ENCODE measurements at places on chromosomes 7 and 10. TPM values are rescaled to one million over a fixed set of nuclear protein-coding genes. Genes with fewer than 3 reads are reported as not detected.

DNA sequence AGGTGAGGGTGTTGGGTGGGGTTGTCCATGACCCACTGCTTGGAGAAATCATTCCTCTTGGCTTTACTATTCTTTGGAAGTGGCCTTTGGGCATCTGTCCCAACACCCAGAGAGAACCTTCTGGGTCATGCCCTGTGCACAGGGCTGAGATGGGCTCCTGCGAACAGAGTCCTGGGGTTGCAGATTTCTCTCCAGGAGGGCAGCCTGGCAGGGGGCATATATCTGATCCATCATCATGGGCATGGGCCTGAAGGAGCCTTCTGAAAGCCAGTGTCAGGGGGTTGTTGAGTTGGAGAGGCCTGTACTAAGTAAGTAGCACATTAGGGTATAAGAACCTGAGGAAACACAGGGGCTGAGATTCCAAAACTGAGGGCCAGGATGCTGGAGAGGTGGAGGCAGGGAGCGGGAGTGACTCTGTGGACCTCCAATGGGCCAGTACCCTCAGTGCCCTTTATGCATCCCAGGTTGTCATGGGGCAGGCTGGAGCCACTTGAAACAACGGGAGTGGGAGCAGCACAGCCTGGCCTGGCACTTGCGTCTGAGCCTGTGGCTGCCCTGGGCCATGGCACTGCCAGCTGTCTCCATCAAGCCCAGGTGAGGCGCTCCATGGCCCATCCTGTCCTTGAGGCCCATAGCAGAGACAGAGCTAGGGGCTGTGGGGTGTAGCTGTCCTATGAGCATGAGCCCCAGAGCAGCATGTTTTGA is 203.7 kb downstream of the GRID1 start:
- DNase-seq = no peak

DNA sequence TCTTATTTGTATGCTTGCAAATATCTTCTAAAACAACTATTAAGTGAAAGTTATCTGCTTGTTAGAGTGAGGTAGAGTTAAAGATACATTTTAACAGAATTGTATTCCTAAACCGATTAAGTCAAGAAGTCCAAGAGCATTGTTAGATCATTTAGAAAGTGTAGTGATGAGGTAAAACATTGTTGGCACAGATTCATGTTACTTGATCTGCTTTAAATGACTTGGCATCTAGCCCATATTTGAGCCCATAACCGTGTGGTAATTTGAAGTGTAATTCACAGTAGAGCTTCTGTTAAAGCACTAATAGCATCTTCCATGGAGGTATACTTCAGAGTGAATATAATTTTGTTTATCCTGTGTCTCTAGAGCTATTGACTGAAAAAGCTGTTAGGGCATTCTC is 62.1 kb downstream of the PTEN start:
- no peak for DNase-seq

GRCh38 chr10:89548673-89549072 is 13.3 kb upstream of the SLC16A12 start:
- no peak for DNase-seq

GRCh38 chr10:6351495-6351894 is 148.8 kb downstream of the PFKFB3 start:
- DNase-seq = no peak

- DNase-seq = no peak
Observed at GRCh38 chr7:7819442-7820247, 101.2 kb upstream of the RPA3 start.

GRCh38 chr10:16788125-16788524 is 29.1 kb downstream of the RSU1 start:
- no peak for DNase-seq

- DNase-seq = no peak
Observed at GRCh38 chr10:132988988-132989387, 46.6 kb upstream of the CFAP46 start.

GRCh38 chr7:138377306-138377705 is 82.8 kb upstream of the TRIM24 start:
- no peak for DNase-seq

DNA sequence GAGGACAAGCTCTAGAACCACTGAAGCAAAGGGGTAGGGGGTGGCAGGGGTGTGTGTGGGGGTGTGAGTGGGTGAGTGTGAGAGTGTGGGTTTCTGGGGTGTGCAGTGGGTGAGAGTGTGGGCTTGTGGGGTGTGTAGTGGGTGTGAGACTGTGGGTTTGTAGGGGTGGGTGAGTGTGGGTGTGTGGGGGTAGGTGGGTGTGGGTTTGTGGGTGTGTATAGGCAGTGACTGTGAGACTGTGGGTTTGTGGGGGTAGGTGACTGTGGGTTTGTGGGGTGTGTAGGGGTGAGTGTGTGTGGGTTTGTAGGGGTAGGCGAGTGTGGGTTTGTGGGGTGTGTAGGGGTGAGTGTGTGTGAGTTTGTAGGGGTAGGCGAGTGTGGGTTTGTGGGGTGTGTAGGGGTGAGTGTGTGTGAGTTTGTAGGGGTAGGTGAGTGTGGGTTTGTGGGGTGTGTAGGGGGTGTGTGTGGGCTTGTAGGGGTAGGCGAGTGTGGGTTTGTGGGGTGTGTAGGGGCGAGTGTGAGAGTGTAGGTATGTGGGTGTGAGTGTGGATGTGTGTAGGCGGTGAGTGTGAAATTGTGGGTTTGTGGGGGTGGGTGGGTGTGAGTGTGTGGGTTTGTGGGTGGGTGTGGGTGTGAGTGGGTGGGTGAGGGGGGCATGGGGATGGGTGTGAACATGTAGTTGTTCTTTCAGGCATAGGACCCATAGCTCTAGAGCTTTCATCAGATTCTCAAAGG is 8.8 kb downstream of the NOS3 start:
- DNase-seq = no peak

GRCh38 chr10:112631501-112632400 is 184.7 kb downstream of the VTI1A start:
- DNase-seq = no peak

The SUN3 gene
- polyA plus RNA-seq = not detected

The GRID2IP gene
- not detected for polyA plus RNA-seq

The WDFY4 gene
- not detected for polyA plus RNA-seq

The CRYGN gene
- polyA plus RNA-seq = not detected

The REEP3 gene
- polyA plus RNA-seq = 9.2 TPM

The EBLN1 gene
- not detected for polyA plus RNA-seq

The GRM3 gene
- not detected for polyA plus RNA-seq
